Fibroblast of the conjunctiva (primary cell): ENCODE measurements at places on chromosomes 1 and 21.

- DNase-seq: no peak
These were observed 112.6 kb downstream of the PAX7 start for GRCh38 chr1:18743233-18743632.

DNA sequence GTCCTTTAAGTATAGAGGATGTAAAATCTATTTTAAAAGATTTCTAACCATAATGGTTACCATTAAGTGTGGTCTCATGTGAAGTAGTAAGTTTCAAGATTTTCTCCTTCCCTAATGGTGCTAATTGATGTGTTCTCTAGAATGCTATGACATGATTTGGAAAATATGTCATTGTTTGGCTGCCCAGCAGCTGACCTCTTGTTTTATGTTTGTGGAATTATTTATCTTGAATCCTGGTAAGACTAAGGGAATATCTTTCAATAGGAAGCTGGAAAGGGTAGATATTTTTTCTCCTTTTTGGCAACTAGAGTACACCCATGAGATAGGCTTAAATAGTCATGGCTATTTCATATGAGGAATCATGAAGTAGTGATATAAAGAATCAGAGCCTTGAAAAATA is 139.8 kb upstream of the CHODL start:
- DNase-seq: no peak

GRCh38 chr1:37473431-37474045 is 842 bp upstream of the ZC3H12A start:
- DNase-seq: no peak

GRCh38 chr1:47785561-47786271 is 211.5 kb downstream of the TRABD2B start:
- no peak for DNase-seq

- DNase-seq: no peak
These were observed 90.7 kb downstream of the SYT2 start for GRCh38 chr1:202619505-202619904.

GRCh38 chr21:38989745-38990423 is 184.2 kb downstream of the ETS2 start:
- DNase-seq: peak; percentile 43

- DNase-seq: no peak
These were observed 3.4 kb upstream of the ETS2 start for GRCh38 chr21:38802050-38803026.

DNA sequence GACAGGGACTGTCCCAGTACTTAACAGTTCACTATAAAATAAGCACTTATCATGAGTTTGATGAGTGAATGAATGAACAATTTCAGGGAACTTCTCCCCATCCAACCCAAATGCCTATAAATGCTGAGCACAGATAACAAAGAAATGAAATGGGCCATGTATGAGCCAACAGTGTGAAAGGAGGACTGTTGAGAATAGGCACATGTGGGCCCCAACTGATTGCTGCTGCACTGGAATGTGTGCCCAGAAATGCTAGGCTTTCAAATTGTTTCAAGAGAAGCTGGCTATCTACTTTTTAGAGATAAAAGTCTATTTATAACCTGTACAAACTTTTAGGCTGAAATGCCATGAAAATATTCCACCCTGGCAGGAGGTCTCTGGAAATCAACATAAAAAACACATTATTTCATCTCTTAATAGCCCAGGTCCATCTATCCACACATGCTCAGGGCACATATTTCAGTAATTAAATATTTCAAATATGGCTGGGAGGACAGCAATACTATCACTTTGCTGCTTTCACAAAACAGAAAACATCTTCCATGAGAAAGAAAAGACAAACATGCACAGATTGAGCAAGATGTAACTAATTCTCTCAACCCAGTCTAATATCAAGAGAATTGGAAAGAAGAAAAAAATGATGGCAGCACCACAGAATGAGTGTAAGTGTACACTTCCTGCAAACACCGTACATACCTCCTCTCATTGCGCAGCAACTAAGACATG is 49.8 kb downstream of the COLGALT2 start:
- no peak for DNase-seq

DNA sequence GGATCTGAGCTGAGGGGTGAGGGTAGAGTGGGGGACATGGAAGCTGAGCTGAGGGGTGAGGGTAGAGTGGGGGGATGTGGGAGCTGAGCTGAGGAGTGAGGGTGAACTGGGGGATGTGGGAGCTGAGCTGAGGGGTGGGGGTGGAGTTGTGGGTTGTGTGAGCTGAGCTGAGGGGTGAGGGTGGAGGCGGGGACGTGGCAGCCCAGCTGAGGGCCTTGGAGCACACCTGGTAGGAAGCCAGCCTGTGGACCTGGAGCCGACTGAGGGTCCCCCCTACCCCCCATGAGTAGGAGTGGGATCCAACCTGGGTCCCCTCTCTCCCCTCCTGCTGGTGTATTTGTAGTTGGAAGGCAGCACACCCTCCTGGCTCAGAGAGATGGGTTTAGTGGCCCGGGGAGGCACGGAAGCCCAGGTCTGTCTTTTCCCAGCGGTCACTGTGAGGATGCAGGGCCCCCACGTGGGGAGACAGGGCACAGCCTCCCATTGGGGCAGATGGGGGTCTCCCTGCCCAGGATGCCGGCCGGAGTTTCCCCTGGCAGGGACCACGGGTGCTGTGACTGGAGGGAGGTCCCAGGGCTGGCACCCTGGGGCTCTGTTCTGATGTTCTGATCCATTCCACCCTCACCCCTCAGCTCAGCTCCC is 13.2 kb upstream of the NPHP4 start:
- no peak for DNase-seq

DNA sequence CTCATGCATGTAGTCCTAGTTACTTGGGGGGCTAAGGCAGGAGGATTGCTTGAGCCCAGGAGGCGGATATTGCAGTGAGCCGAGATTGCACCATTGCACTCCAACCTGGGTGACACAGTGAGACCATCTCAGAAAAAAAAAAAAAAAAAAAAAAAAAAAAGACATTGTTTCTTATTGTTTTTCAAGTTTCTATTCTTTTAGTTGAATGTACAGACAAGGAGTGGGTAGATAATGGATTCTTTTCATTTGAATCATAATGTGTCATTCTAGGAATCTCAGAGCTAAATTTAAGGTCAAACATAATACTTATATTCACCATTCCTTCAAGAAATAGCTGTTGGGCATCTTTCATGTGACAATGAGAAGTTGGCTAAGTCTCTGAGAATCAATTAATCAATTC is 157.0 kb upstream of the C21orf91 start:
- DNase-seq: no peak

- no peak for DNase-seq
These were observed 23.0 kb upstream of the SAMSN1 start for GRCh38 chr21:14569026-14569621.

DNA sequence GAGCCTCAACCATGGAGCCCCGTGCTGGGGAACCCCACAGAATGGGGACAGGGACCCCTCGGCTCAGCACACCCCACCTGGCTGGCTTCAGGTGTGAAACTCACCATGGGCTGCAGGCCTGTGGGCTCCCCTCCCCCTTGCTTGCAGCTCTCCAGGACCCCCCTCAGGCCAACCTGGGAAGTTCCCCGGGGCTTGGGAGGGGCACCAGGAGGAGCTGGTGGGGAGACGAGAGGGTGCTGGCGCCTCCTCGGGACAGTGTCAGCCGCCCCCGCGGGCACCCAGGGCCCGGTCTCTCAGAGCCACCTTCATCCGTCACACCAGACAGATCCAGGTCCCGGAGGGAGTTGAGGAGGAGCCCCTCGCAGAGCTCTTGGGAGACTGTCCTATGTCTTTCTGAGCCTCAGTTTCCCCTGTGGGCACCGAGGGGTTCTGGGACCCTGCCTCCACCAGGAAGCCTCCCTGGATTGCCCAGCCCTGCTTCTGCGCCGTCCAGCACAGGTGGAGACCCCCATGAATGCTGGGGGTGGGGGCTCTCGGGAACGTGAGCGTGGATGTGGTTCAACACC is 657 bp upstream of the TNFRSF18 start:
- no peak for DNase-seq

GRCh38 chr1:173201969-173202368 is 5.2 kb downstream of the TNFSF4 start:
- no peak for DNase-seq

DNA sequence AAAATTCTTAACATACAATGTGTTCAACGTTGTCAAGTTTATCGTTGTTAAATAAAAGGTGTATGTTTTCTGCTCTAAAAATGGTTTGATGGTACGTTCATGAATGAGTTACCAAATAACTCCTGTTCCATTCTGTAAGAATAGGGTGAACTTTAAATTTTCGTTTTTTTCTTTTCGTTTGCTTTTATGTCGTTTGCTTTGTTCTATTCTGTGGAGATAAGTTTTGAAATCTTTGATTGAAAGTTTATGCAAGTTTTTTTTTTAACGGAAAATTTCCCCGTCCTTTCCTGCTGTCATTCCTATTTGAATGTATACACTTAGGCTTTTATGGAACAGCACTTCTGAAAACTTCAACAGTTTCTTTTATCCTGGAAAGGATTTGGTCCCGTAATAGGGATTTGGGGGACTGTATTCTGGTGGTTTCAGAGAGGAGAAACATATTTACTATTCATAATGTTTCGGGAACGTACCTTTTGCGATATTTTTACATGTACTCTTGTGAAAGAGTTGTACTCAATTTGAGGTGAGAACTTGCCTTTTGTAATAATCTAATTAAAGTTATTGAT is 1.7 kb downstream of the DR1 start:
- no peak for DNase-seq

DNA sequence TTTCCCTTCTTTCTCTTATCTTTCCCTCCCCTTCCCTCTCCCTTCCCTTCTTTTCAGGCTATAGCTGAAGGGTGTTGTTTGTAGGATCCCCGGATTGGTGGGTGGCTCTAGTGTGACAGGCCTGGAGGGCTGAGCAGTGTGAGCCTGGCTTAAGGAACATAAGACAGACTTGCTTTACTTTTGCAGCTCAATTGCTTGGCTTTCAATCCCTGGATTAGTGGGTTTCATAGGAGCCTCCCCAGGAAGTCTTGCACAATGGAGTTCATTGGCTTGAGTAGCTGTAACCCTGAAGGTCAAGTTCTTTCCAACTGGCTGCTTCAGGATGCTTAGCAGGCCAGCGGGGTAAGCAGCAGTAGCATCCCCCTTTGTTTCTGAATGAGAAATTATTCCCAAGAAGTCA is 126.7 kb downstream of the CAMTA1 start:
- DNase-seq: peak; percentile 30

GRCh38 chr1:116740746-116741145 is 13.5 kb upstream of the CD2 start:
- no peak for DNase-seq

DNA sequence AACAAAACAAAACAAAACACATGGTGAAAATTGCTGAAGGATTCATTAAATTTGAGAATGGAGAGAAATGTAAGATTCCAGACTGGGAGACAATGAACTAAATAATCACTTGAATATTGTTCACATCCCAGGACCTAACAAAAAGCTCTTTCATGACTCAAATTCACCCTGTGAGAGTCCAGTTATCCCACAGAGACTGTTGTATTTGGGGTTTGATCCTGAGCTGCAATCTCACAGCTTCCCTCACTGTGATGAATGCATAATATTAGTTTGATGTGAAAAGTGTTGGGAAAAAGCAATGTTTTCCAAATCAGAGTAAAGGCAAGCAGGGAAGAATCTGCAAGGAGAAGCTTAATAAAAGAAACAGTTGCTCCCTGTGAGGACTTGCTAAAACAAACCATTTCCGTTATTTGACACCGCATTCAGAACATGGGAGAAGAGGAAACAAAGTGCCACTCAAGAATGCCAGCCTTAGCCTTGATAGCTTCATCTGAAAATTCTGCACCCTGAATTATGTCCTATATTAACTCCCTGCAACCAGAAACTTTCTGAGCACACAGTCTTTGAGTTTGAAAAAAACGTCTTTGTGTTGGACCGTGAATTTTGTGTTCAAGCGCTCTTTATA is 208.8 kb downstream of the DAB1 start:
- no peak for DNase-seq

DNA sequence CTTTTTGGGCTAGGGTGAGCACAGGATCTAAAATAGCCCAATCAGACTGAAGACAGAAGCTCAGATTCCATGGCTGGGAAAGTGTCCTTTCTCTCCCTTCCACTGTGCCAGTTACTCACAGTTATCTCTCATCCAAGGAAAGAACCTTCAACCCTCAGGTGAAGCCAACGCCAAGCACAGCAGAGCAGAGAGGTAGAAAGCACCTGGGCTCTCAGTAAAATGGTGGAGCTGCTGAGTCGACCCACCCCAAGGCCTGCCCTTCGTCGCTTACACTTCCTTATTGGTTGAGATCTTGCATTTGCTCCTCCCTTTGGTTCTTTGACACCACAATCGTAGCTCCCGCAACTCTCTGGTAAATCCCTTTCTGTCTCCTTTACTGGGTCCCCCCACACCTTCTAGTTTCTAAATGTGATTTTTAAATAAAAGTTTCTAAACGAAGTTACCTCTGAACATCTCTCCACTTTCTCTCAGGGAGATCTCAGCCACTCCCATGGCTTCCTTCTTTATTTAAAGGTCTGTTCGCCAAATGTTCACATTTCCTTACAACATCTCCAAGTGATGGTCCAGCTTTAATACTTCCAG is 27.5 kb upstream of the SLC30A1 start:
- DNase-seq: no peak

- no peak for DNase-seq
These were observed 28.5 kb upstream of the SELENON start for GRCh38 chr1:25771221-25772114.

- peak; percentile 50 for DNase-seq
These were observed 437 bp upstream of the HSPG2 start for GRCh38 chr1:21937372-21938121.

- DNase-seq: no peak
These were observed 126.2 kb downstream of the PRRX1 start for GRCh38 chr1:170790175-170790574.

- no peak for DNase-seq
These were observed 66.6 kb upstream of the TIAM1 start for GRCh38 chr21:31410499-31411131.

DNA sequence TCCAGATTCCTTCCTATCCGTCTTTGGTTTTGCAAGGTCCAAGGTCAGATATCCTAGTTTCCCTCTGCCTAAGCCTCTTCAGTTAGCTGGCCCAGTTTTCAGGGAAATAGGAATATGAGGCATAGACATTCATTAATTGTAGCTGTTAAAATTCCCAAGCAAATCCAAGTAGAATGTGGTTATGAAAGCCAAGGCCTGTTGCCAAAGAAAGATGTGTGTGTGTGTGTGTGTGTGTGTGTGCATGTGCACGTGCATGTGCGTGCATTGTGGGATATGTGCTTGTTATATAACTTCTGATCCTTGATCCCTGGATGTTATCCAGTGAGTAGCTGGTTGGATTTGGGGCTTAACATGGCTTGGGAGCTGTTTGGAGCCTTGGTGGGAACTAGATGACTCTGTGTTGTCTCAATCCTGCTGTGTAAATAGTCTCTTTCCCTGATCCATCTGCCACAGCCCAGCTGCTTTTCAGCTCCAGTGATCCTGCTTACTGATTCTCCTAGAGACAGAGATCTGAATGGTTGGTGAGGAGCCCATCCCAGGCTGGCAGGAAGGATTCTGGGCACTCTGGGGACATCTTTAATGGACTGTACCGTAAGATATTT is 70.6 kb upstream of the GCLM start:
- DNase-seq: no peak

GRCh38 chr1:243482141-243483022 is 226.5 kb downstream of the SDCCAG8 start:
- peak; percentile 80 for DNase-seq
